ENCODE measurements at places on chromosomes 5 and 9.
A peak's percentile ranks its signal among the peaks of the same experiment; 100 is the strongest.

DNA sequence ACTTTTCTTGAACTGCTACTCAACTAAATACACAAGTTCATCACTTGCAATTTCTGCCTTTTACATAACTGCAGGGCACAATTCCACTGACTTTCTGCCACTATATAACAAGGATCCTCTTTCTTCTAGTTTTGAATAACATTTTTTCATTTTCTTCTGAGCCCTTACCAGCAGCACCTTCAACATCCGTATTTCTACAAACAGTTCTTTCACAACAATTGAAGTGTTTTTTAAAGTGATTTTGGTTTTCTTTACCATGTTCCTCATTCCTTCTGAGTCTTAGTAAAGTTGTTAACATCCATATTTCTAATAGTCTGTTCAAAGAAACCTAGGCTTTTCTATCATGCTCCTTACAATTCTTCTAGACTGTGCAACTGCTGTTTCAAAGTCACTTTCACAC, 127.2 kb upstream of the PITX1 start:
- DNase-seq: no peak

- DNase-seq: no peak
Measured at GRCh38 chr5:140287801-140288521, 14.9 kb downstream of the PFDN1 start.

DNA sequence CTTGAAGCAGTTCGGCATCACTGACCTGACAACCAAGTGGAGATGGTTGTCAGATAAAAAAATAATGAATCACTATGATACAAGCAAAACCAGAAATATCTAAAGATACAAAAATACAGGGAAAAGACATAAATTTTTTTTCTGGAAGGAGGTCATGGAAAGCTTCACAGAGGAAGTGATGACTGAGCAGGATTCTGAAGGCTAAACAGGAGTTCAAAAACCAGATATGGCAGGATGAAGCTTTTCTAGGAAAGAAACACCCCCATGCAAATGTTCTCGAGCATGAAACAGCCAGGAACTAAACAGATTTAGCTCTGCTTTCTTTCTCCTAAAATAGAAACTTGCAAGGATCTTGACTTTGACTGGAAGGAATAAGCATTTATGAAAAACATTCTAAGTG, 60.7 kb upstream of the IFNE start:
- no peak for DNase-seq

- no peak for DNase-seq
Measured at GRCh38 chr9:36971935-36972488, 62.1 kb downstream of the PAX5 start.

DNA sequence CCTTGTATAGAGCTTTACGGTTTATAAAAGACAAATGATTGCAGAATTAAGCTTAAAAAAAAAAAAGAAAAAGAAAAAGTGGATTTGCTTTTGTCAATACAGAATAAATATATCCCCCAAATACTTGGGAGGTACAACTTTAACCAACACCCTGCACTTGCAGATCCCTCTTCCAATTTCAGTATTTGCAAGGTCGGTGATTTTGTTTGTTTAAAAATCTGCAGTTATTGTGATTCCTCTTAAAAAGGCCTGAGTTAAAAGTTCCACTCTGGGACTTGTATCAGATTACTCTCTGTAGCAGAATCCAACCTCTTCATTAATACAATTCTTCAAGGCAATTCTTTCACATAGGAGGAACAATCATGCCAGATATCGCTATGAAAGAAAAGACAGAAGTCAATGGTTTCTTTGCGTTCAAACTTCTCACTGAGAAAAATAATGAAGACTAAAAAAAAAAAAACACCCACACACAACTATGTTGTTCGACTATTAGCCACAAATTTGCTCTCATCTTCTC, 400.9 kb downstream of the EBF1 start:
- DNase-seq: no peak

GRCh38 chr5:170223906-170224305, 8.9 kb upstream of the C5orf58 start:
- DNase-seq: no peak

- DNase-seq: no peak
Measured at GRCh38 chr9:95073042-95073607, 244.4 kb downstream of the FANCC start.

GRCh38 chr5:110161162-110161561, 471.4 kb downstream of the MAN2A1 start:
- DNase-seq: no peak

- no peak for DNase-seq
Measured at GRCh38 chr5:179816401-179816795, 4.3 kb upstream of the SQSTM1 start.

DNA sequence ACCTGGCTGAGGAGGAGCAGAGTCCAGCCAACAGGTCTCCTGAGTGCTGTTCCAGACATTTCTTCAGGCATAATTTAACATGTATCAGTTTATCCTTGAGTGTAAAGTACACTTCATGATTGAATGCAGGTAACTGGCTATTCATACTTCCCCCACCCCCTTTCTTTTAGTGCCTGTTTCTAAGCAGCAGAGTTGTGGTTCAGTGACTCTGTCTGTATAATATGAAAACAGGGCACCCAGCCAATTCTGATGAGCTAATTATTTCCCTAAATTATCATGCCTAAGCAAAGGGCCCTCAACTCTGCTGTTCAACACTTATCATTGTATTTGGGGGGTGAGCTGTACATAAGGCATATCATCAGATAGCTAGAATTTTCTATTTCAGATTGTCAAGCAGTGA, 51.9 kb upstream of the ZSWIM6 start:
- no peak for DNase-seq

GRCh38 chr5:107672211-107673038, 1.7 kb upstream of the EFNA5 start:
- DNase-seq: peak; percentile 12

DNA sequence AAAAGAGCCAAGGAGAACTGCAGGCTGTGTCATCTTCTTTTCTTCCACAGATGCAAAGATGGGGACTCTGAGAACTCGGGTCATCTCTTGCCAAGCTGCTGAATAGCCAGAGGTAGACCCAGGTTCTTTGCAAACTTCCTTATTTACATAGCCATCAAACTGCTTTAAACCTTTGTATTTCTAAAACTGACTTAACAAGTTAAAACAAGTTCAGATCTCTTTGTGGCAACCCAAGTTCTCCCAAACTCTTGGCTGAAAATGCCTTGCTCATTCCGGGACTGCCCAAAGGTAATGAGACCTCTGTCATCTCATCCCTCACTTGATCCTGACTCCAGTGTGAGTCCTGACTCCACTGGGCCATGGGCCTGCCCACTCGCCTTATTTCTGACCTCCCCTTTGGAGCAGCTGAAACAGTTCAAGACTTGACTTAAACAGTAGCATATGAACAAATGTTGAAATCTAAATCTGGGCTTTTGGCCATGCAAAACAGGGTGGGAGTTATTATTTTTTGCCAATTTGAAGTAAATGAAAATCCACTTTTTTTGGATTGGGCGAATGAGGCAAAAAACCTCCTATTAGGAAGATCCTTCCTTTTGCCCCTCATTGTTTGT, 50.6 kb downstream of the FBXL7 start:
- no peak for DNase-seq

GRCh38 chr9:96449523-96449844, 485 bp upstream of the HABP4 start:
- DNase-seq: no peak

DNA sequence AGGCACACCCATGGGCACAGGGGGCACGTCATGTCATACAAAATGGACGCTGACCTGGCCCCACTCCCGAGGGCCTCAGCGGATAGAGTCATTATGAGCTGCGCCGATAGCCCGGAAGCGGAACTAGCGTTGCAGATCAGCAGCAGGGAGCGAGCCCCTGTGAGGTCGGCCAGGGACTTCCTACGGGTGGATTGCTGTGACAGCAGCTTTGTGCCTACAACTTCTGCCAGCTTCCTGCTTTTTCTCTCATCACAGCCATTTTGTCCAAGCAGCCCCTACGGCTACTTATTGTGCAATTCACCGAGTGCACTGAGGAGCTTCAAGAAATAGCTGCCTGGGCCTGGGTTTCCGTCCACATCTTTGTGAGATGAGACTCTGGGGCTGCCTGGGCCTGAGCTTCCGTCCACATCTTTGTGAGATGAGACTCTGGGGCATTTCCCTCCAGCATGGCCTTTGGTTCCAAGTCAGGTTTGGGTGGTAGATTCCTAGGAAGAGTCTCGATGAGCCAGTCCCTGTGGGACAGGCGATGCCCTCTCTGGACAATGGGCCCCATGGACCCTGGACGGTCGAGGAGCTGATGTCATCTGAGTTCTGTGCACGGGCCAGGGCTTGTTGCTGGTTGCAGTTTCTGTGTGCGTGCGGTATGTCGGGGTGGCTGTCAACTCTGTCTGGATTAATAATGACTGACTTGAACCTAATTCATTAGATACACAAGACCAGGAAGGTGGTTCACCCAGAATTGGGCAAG, 67.0 kb upstream of the GNE start:
- DNase-seq: no peak

DNA sequence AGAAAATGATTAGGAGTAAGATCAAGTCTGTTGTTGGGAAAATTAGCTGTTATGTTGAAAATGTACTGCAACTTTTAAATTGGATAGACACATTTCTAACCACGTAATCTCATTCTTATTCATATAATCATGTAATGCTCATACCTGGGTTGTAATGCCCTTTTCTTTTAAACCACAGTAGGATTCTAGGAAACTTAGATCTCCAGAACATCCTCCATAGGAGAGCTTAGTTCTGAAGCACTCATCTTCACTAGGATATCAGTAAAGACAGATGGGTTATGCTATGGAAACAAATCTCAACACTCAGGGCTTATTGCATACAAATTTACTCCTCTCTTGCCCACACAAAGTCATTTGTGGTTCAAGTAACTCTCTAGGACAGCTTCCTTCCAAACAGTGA, 34.8 kb upstream of the ANXA1 start:
- DNase-seq: no peak

GRCh38 chr5:115379622-115380344, 83.3 kb upstream of the CCDC112 start:
- DNase-seq: no peak

DNA sequence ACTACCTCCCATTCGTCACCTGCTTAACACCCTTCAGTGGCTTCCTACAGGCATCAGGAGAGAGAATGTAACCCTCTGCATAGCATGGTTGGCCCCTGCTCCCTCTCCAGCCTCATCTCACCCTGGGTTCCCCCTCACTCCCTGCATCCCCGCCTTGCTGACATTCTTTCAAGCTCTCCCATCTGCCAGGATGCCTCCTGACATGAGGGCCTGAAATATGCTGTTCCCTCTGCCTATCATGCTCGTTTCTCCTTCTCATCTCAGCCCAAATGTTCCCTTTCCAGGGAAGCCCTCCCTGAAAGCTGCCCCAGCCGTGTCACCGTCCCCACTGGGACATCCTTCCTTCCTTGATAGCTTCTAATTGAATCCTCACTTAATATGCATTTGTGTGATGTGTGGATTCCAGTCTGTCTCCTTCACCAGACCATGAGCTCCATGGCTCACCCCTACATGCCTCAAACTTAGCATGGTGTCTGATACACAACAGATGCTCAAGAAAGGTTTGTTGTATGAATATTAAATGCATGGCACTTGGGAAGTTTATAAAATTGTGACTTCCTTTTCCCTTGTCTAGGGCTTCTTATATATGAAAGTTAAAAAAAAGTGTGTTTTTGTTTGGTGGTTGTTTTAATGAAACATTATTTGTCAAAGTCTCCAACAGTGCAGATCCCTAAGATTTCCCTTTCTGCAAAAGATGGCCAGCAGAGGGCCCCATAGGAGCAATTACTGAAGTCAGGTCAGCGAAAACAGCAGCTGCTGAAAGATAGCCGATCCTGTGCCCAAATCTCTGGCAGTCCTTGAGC, 7.3 kb upstream of the C5orf58 start:
- no peak for DNase-seq

DNA sequence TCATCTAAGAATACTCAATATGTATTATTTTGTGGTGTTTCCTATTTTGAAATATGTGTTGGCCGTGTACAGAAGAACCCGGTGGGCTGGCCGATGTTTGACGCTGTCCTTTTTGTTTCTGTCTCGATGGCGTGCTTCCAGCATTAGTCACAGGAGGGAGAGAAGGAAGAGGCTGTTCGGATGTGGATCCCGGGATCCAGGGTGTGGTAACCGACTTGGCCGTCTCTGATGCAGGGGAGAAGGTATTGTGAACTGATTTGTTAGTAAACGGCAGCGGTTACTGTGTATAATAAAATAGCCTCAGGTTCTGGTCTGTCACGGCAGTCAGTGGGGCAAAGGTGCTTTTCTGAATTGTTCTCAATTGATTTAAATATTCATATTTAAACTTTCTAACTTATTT, 275.0 kb downstream of the ARHGEF28 start:
- DNase-seq: no peak

GRCh38 chr9:130940027-130940549, 1.0 kb upstream of the FIBCD1 start:
- DNase-seq: no peak

DNA sequence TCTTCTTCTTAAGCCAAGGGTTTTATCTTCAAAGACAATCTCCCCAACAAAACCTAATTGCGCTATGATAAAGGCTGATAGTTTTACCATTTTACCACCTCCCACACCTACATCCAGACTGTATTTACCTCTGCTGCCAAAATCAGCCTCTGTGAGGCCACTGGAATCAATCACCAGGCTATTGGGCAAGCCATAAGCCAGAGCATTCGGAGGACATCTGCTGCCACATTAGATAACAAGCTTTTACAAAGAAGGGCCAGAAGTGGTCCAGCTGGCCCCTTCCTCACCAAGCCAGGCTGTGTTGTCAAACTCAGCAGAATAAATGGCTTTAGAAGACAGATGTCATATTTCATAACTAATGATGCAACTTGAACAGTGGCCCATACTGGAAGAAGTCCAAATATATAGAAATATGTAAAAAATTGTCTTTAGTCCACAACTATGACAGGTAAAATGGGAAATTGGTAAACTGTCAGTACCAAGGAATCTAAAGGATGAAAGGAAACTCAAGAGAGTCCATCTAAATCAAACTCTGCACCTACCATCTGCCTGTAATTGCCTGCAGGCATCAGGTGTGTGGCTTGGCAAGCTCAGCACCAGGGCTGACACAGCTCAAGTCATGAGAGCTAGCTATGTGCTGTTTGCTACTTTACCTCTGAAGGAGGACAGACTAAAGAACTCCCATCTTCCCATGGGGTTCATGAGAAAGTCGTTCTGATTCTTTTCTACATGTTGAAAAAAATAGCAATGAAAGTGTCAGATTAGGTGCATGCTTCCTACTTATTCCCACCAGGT, 16.1 kb downstream of the SLC45A2 start:
- DNase-seq: no peak

GRCh38 chr9:3787628-3788027, 261.8 kb upstream of the RFX3 start:
- DNase-seq: no peak

DNA sequence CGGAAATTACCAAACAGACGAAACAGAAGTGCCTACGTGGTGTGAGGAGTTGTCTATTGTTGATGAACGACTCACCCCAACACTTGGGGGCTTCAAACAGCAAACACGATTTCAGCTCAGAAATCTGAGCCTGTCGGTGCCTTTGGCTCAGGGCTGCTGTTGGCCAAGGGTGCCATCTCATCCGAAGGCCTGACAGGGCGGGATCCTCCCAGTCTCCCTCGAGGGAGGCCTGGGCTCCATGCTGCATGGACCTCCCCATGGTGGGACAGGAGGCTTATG, 1.3 kb downstream of the LRRC14B start:
- DNase-seq: no peak
